AG08396 (cell line): ENCODE measurements at places on chromosomes 4 and X.

- no peak for DNase-seq
These were observed 493.0 kb upstream of the FAM241A start for GRCh38 chr4:111652236-111652635.

DNA sequence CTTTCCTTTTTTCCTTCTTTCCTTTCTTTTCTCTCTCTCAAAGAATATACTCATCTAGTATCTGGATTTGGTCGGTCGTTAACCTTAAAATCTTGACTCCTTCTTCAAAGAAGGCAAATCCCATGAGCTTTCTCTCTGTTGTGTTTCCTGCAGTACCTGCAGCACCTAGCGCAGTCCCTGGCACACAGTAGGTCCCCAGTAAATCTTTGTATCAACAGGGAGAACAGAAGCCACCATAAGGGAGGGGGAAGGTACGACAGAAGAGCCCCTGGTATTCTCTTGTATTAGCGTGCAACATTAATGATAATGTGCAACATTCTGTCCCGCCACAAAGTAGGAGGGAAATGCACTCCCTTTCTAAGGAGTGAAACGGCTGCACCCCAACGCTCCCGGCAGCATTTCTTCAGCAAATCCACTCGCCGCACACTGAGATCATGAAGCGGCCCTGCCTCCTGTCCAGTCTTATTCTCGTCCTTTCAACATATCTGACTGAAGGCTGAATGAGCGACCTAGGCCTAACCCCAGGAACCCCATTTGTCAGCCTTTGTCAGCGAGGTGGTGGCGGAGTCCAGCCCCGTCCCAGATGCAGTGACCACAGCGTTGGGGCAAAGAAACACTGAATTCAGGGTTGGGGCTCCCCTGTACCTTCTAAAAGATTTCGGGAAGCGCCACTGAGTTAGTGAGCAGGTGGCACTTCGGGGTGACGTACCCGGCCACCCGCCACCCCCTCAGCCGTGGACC is 133.7 kb downstream of the AMELX start:
- peak; percentile 25 for DNase-seq

- DNase-seq: no peak
These were observed 133.2 kb upstream of the CT83 start for GRCh38 chrX:116596010-116596409.

DNA sequence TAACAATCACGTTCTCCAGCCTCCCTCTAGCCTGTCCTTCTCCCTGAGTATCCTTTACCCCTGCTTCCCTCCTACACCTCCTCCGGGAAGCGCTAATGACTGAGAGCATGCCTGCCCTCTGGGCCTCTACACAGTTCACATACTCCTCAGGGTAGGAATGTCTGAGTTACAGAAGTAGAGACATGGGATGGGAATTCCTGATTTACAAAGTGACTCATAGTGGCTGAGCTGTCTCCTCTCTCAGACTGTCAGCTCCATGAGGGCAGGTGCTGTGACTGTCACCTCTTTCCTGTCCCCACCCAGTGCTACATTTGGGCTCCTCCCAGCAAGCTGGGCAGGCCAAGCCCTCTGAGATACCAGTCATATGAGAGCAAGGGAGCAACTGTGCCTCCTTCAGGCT is 2.6 kb downstream of the LAS1L start:
- no peak for DNase-seq

DNA sequence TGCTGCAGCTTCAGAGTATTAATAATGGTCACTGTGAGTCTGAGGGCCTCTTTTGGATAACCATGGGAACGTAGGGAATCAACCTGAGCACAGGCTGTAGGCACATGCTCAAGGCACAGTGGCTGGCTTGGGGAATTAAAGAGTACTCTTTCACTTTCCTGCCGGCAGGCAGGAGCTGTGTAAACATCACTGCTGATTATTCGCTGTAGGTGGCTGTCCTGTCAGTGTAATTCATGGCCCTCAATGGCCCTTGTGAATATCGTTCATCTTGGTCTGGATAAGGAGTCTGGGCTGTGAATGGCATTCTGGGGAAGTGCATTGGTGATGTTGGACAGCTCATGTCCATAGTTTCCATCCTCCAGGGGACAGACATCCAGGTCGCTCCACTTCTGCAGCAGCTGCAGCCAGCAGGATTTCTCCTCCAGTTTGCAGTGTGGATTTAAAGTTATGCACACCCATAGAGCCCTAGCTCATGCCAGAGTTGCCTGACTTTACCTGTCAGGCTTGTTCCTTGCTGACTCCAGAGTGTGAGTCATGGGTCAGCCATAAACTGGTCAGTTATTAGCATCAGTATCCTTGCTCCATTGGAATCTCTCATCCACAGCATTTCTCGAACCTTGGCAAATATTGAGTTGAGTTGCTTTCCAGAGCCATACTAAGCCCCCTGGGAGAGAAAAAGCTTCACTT is 43.0 kb downstream of the C4orf33 start:
- no peak for DNase-seq

DNA sequence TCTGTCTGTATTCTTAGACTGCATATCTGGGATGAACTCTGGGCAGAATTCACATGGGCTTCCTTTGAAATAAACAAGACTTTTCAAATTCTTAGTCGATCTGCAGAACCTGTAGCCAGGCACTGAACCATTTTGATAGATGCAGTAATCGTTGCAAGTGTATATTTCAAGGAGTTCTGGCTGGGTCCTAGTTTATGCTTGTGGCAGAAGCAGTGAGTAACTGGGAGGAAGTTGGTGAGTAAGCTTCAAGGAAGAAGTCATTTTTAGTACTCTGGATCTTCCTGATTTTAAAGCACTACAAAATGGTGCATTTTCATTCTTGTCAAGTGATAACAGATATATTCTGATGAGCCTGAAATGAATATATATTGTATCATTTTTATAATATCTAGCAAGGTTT is 9.5 kb downstream of the HPRT1 start:
- DNase-seq: peak; percentile 34

DNA sequence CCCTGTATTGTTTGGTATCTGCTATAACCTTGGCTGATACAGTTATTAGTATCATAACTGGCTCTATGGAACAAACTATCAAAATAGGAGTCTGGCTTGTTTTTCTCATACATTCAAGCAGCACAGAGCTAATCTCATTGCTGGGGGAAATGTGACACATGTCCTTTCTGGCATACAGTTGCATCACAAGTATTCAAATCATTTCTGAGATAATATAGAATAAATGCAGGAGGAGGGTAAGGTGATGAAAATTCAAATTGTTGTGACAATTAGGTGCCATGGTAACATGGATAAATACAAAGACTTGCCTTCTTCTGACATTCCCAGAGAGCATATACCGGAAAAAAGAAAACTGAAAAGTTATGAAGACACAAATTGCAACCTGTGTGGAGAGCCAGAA is 2706.8 kb downstream of the ARAP2 start:
- DNase-seq: no peak

- no peak for DNase-seq
These were observed 824 bp downstream of the LRPAP1 start for GRCh38 chr4:3531318-3531878.

DNA sequence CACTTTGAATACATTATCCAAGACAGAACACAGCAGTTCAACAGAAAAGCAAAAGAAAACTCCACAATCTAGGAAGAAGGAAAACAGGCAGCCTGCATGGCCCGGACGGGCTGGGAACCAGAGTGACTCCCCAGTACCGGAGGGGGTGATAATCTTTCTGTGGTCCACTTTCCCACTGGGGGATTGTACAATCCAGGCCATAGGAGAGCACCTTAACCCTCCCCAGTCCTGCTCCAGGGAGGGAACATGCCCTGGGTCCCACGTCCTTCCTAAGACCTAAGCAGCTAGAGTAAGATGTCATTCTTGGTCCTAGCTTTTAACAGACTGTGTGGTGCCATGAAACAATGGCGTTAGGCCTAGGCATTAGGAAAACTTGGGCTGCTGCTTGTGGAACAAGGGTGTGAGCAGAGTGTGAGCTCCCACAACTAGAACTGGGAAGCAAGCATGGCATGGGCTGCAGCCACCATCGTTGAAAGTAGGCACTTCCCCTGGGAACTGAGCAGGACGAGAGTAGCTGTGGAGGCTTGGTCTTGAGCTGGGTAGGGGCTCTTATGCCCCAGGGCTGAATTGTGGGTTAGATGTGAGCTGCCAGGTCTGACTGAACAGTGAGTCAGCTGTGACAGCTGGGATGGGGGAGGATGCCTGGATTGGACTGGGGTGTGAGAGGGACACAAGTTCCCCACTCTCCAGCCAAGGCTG is 42.4 kb downstream of the NAT8L start:
- DNase-seq: peak; percentile 54

DNA sequence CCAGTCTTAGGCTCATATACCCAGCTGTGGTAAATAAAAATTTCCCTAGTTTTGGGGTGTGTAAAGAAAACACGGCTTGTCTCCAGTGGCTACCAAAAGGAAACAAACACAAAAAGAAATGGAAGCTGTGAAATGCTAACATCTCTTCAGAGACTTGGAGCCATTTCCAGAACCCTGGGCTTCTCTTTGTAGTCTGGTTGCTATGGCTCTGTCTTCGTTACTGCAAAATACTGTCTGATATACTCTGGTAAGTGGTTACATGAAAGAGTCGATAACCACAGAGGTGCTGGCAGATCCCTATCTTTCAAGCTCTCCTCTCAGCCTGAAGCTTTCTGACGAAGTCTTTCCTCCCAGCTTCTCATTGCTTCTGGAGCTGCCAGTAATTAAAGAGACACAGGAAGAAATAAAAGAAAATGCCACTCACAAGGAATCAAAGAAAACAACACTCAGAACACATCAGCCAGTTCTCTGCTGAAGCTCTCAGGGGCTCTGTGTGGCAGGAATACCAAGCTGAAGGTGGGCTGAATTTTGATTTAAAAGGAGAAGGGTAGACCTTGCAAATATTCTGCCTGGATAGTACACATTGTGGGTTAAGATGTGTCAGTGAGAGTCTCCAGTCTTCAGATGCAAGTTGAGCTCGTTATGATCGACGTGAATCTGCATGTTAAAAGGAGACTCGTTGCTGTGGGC is 107.6 kb upstream of the FAM9C start:
- peak; percentile 18 for DNase-seq

DNA sequence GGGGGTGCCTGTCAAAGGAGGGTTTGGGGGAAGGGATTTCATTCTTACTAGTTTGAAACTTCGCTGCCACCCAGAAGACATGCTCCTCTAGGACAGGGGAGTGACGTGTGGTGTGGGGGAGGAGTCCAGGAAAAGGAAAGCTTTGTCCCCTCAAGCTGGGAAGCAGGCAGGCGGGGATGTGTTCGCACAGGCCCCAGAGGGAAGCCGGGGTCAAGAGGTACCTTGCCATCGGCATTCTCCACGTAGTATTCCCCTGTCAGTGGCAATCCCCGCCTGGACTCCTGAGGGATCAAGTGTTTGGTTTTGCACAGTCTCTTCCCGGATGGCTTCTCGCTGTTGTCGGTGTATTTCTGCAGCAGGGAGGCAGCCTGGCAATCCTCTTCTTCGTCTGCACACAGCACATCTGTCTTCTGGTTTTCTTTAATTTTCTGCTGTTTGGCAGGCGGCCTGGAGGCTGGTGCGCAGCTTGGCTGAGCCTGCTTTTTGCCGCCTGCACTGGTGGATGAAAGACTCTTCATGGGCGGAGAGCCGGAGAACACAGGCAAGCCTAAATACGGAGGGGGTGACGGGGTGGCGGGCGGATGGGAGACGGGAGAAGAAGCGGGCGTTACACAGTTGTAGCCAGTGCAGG is 35.1 kb downstream of the BCOR start:
- DNase-seq: no peak

- DNase-seq: peak; percentile 24
These were observed 5.6 kb upstream of the TXK start for GRCh38 chr4:48139691-48140090.

GRCh38 chr4:148162519-148162918 is 279.7 kb downstream of the NR3C2 start:
- no peak for DNase-seq

DNA sequence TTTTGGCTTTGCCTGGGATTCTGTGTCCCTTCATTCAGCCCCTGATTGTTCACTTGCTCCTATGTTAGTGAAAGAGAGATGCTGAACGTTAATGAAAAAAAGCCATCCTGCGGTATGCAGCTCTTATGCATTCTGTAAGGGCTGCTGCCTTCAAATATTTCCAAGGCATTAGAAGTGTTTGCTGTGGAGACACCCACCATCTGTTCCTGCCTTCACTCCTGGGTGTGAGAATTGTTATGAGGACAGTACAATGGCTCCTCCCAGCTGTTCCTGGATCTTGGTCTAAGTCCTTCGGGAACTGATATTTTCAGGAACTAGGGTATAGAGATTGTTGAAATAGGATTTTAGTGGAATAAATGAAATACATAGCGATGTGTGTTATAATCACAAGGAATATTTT is 427.1 kb upstream of the FAM47C start:
- no peak for DNase-seq

- no peak for DNase-seq
These were observed 1.2 kb downstream of the SLC39A8 start for GRCh38 chr4:102343964-102344519.

DNA sequence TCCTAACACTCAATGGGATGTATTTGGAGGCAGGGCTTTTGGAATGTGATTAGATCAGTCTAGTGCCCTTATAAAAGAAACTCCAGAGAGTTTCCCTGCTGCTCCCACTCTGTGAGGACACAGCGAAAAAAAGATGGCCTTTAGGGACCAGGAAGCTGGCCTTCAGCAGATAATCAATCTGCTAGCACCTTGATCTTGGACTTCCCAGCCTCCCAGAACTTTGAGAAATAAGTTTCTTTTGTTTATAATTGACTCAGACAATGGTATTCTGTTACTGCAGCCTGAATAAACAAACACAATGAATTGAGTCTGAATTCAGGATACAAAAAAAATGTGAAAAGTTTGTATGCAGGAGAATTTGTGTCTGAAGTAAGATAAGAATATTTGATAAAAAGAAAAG is 842.1 kb downstream of the FSTL5 start:
- no peak for DNase-seq

DNA sequence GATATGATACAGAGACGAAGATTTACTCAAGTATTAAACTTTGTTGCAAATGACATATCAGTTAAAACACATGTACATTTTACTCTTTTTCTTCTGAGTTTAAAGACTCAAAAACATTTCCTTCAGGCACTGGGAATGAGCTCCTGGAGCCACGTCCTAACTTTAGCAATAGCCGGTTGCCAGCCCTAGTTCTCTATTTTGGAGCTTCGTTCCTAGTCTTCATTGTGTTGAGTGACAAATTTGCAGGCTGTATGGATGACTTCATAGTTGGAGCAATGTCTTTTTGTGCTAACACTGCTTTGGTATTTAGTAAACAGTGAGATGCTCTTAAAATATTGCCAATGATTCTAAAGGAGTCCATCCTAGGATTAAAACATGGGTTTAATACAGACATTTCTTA is 190.9 kb downstream of the FAT4 start:
- no peak for DNase-seq

DNA sequence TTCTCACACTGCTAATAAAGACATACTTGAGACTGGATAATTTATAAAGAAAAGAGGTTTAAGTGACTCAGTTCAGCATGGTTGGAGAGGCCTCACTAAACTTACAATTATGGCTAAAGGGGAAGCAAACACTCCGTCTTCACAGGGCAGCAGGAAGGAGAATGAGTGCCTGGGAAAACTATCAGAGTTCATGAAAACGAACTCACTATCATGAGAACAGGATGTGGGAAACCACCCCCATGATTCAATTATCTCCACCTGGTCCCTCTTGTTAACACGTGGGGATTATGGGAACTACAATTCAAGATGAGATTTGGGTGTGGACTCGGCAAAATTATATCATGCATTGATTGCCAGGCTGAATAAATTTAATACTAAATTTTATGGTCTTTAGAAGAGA is 592.7 kb downstream of the GRXCR1 start:
- no peak for DNase-seq
